Nucleus accumbens (tissue), 56 donors: ENCODE measurements at places on chromosomes 1 and 21.

DNA sequence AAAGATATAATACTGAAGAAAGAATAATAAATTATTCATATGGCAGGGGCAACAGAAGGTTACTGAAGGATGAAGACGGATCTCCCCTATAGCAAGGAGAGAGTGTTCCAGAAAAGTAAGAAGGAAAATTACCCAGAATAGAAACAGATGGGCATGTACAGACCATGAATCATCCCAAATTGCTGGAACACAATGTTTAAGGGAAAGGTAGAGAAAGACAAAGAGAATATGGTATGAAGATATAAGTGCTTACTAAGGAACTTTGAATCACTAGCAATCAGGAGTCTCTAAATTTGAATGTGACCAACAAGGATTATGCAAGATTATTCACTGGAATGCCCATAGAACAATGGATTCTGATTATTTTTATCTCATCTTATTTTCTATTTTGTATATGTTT lies 375.4 kb downstream of the COL11A1 start:
- no peak for DNase-seq

GRCh38 chr1:114521396-114522263 lies 10.6 kb upstream of the TRIM33 start:
- no peak for DNase-seq

DNA sequence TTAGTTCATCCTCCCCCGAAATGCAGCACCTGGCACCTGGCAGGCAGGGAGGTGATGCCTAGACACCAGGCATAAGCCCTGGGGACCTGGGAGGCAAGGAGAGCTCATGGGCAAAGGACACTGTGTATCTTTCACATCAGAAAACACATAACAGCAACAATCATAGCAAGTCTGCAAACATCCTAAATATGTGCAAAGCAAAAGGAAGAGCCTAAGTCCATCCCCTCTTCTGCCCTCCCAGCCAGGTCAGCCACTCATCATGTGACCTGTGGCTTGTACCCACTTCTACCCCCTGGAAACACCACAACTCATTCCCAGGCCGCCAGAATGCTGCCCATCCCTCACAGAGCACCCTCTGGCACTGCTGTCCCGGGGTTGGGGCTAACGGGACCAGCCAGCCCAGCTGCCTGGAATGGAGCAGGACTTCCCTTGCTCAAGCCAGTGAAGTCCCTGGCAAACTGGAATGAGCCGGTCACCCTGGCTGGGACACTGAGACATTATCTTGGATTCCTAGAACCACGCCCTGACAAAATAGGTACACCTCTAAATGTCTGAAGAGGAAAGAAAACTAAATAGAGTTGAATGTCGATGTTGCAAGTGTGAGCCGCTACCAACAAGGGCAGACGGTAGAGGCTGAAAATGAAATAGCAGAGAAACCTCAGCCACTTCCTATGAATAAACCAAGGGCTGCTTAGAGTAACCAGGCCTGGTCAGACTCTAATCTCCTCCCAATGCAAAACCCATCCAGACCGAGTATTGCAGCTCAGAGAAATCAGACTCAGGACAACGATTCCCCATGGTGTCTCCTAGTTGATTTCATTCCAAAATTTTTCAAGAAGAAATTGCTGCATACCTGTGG lies 29.4 kb downstream of the TMPRSS2 start:
- no peak for DNase-seq

DNA sequence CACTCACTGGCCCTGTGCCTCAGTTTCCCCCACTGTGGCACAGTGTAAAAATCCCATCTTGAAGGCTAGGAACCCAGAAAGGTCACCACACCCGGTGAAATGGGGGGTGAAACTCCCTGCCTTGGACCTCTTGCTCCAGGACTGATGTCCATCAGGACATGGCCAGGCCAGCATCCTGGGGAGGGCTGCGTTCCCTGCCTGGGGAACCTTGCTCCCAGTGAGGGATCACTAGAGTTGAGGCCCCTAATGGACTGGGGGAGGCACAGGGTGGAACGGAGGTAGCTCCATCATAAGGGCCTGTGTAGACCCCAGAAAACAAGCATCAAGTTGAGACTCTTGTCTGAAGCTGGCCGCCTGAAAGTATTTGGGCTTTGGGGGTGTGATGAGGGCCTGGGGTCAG lies 10.4 kb upstream of the ZNF670 start:
- no peak for DNase-seq

DNA sequence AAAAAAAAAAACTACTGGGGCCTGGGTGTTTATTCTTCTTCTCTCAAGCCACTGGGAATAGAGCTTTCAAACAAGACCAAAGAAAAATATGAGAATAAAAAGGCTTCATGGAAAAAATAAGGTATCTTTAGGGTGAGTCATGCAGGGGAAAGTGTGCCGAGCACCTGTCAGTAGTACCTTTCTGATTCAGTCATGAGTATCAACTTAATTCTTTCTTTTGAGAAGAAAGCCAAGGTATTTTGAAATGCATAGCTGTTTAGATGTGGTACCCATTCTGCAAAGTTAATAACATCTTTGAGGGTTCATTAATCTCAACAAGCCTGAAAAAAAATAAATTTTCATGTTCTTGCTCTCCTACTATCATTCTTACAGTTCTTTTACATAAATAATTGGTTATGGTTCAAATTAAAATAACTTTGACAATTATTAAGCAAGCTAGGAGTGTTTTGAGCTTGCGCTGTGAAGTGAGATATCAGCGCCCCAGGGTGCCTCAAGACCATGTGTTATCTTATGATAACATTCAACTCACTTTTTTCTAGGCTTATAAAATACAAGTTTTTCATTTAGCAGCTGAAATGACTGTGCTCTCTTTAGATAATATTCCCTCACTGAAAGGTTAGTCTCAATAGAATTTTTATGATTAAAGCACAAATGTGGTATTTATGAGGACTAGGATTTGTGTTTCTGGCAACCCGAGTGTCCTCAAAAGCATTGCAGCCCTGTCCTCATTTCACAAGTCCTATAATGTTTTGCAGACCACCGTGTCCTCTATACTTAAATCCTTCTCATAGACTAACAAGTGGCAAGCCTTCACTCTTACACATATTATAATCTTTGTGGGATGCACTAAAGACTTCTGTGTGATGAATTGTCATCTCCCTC lies 138.6 kb downstream of the SLC44A5 start:
- no peak for DNase-seq

GRCh38 chr21:44295163-44295573 lies 4.7 kb upstream of the PFKL start:
- no peak for DNase-seq

- no peak for DNase-seq
Observed at GRCh38 chr1:183159960-183160359, 26.1 kb upstream of the LAMC2 start.

- DNase-seq, result peak; percentile 51
Observed at GRCh38 chr1:208025031-208025430, 114.1 kb upstream of the CD34 start.

GRCh38 chr1:3396411-3396810 lies 58.1 kb upstream of the ARHGEF16 start:
- no peak for DNase-seq

DNA sequence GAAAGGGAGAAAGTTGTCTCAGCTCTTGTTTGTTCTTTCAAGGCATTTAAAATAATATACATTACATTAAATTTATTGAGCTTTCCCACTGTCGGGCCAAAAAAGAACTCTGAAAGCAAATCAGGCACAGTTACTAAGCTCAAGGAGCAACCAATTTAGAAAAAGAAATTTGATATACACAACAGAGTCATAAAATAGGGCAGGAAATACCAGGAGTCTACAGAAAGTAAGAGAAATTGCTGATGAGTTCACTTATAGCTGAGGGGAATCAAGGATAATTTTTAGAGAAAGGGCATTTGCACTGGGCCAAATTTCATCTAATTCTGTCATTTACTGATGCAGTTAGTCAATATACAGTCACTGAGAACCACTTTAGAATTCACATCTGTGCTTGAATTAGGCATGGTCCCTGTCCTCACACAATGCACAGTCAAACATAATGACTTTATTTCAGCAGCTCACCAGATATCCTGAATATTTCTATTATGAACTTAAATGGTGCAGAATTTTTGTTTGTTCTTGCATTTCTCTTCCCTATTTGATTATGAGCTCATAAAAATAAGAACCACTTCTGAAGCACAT lies 249.6 kb upstream of the BEND5 start:
- no peak for DNase-seq

- DNase-seq, result no peak
Observed at GRCh38 chr1:166354406-166354805, 187.6 kb upstream of the FAM78B start.

DNA sequence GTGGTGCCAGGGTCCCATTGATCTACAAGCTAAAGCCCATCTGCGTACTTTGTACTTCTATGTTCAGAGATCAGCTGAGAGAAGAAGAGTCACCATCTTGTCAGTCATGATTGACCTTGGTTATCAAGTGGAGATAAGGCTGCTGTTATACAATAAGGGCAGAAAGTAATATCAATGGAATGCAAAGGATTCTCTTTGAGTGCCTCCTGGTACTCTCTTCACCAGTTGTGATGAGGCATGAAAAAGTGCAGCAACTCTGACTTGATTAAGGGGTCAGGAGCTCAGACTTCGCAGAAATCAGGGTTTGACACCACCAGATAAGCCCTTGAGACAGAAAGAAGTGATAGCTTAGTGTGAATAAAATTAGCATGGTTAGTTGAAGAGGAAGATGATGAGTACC lies 25.7 kb upstream of the SYT14 start:
- DNase-seq, result no peak

- DNase-seq, result no peak
Observed at GRCh38 chr1:108089477-108089876, 110.7 kb downstream of the SLC25A24 start.

GRCh38 chr1:80894921-80895320 lies 905.8 kb upstream of the ADGRL2 start:
- DNase-seq, result no peak

GRCh38 chr1:92340154-92340553 lies 41.3 kb downstream of the RPAP2 start:
- DNase-seq, result no peak

DNA sequence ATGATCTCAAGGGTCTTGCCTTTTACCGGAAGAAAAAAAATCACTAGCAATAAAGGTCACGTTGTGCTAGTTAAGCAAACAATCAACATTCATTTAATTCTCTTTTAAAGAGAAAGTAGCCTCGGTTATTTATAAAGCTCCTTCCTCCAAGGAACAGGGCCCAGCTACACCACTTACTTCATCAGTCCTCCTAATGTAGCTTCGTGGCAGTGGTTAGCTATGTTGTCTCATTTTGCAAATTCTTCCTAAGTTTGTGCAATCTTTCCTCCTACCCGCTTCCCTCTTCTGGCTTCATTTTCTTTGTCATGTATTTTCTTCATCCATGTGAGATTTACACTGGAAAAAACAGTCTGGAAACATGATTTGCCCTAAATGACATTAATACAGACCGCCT lies 554.2 kb downstream of the NUF2 start:
- no peak for DNase-seq

DNA sequence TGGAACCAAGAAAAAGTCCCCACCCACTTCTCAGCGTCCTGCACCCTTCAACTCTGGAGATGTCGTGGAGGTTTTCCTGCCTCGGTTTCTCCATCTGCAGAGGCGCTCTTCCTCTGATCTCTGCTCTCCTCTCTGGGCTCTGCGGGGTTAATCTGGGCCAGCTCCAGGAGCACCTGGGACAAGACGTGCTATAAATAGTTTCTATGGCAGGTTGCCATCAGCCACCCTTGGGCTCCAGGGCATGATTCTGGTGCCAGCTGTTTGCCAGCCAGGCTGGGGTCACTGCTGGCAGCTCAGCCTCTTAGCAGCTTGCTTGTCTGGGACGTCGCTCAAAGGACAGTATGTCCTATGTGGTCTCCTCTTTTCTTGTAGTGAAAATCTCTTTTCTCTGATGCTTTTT lies 137.1 kb downstream of the ACTL8 start:
- DNase-seq, result no peak

GRCh38 chr1:94654031-94654430 lies 112.5 kb upstream of the F3 start:
- DNase-seq, result no peak

DNA sequence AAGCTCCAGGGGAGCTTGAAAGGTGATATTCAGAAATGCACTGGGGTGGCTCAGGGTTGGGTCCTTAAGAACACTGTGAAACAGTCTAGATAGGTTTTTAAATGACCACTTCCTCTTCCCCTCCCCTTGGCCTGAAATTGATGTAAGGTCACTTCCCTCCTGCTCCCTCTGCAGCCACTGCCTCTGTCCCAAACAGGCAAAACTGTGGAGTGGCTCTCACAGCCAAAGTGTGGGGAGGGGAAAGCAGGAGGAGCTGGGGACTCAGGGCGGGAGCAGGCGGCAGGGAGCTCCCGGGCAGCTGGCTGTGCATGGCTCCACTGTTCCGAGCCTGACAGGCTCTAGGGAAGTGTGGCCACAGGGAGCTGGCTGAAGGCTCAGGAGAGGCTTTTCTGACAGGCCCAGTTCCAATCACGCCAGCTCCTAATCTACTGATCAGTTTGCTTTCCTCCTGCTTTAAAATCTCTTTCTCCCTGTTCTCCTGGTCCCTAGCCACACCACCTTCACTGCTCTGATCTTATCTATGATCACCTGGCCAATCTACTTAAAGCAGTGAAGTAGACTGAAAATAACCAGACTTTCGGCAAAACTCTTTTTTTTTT lies 5.1 kb upstream of the CSRP1 start:
- DNase-seq, result peak; percentile 74

GRCh38 chr1:210092366-210092765 lies 140.2 kb upstream of the SERTAD4 start:
- no peak for DNase-seq

- no peak for DNase-seq
Observed at GRCh38 chr1:205458777-205459566, 3.1 kb upstream of the BLACAT1 start.

DNA sequence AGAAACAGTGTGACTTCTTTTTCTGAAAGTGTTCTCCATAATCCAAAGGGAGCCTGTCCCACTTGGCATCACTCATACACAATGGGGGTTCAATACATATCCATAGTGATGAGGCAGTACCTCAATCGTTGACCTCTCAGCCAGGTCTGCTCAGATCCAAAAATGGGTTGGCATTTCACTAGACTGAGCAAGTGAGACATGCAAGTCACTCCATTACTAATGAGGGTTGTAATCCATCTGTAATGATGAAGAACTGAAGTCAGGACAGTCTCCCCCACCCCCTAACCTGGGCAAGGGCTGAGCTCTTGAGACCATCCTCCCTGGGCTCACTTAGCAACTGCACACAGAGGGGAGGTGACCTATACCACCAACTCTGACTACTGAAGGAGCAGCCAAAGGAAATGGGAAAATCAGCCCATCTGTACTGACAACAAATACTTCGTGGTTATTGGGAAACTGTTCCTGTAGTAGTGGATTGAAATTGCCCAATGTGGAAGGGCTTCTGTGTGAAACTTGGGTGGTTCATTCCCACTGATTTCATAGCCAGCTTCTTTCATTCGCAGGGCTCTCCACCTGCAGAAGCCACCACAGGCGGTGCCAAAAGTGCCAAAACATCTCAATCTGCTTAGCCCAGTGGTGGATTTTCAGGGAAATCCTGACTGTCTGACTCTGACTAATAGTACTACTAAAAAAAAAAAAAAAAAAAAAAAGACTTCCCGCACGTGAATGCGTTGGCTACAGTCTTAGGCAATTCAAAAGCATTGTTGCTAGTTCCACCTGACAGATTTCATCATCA lies 5.0 kb downstream of the NGF start:
- no peak for DNase-seq

GRCh38 chr1:219927956-219928790 lies at the start of gene SLC30A10:
Gene SLC30A10 (minus strand): TSS chr1:219928557. CDS start chr1:219928440, 117 bp downstream.
- DNase-seq, result peak; percentile 50

GRCh38 chr1:181100015-181100905 lies 11.8 kb downstream of the IER5 start:
- no peak for DNase-seq
